ENCODE measurements at places on chromosomes 5 and 9.

GRCh38 chr5:134511796-134512660 lies 13.4 kb upstream of the JADE2 start:
- peak; percentile 70 for DNase-seq

DNA sequence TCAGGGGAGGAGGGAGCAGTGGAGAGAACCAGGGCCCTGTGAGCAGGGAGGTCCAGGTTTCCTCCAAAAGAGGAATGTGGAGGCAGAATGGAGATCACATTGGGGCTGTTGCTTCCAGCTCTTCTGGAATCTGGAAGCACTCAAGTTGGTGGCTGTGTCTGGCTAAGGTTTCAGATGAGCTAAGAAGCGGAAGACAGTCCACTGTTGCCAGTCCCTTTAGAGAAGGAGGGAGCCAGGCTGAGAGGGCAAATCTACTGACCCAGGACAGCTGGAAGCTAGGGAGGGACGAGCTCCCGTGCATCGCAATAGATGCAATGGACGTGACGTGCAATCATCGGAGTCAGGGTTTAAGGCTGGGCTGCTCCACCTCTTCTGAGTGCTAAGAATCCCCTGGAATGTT lies 71.2 kb downstream of the TENT4A start:
- DNase-seq: no peak

- DNase-seq: peak; percentile 70
Observed at GRCh38 chr5:177310757-177311391, 824 bp downstream of the MXD3 start.

- no peak for DNase-seq
Observed at GRCh38 chr5:1488882-1489680, 34.7 kb downstream of the LPCAT1 start.

DNA sequence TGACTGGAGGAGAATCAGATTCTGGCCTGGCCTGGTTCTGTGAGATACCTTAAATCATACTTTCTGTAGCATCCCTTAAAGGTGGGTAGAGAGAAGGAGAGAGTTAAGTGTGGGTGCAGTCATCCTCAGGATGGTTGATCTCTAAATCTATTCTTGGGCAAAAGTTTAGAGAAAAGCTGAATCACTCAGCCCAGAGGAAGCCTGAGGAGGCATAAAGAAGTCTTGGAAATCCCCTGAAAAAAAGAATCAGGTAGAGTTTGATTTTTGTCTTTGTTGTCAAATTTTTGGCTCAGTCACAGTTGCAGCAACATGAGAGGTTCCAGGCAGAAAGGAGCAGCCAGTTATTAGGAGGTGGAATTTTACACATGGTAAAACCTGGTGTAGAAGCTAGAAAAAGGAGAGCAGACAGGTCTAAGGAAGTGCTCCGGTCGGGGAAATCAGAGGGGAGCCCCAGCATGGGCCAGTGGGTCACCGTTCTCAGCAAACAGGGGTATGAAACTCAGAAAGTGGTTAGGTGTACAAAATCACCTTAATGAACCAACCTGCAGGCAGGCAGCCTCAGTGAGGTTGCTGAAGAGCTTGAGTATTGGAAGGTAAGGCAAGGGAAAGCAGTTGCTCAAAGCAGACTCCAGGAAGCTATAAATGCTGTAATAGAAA lies 116.2 kb upstream of the CNTLN start:
- no peak for DNase-seq
